ENCODE measurements at places on chromosomes 2 and 18. TPM values are rescaled to one million over a fixed set of nuclear protein-coding genes. Genes with fewer than 3 reads are reported as not detected.

The TFPI gene
- 1,922 TPM for total RNA-seq

The DNAH6 gene
- under 0.01 TPM for total RNA-seq

The CASP8 gene
- total RNA-seq: 9.5 TPM

The TLX2 gene
- not detected for total RNA-seq

The FN1 gene
- total RNA-seq: 305 TPM

The FECH gene
- 36.3 TPM for total RNA-seq

The FBXO15 gene
- 0.20 TPM for total RNA-seq

The DYNAP gene
- not detected for total RNA-seq

The REG1B gene
- not detected for total RNA-seq

The TGFA gene
- 7.8 TPM for total RNA-seq

The GGCX gene
- 24.0 TPM for total RNA-seq

The ATP8B1 gene
- total RNA-seq: 10.5 TPM

The XDH gene
- not detected for total RNA-seq

The MYO7B gene
- under 0.01 TPM for total RNA-seq

The DLX1 gene
- not detected for total RNA-seq

The MREG gene
- 0.40 TPM for total RNA-seq

The KCNK3 gene
- not detected for total RNA-seq

The NEU2 gene
- total RNA-seq: not detected

The TXNDC2 gene
- not detected for total RNA-seq

The VIL1 gene
- total RNA-seq: not detected

The CYTIP gene
- total RNA-seq: not detected

The METTL4 gene
- total RNA-seq: 9.1 TPM

The GALR1 gene
- total RNA-seq: not detected

The SERPINB11 gene
- not detected for total RNA-seq

The ACTG2 gene
- total RNA-seq: not detected

The LYPD6 gene
- 7.5 TPM for total RNA-seq

The NAT8 gene
- not detected for total RNA-seq

The SLC40A1 gene
- 283 TPM for total RNA-seq

The POLE4 gene
- 30.0 TPM for total RNA-seq

The CD8B gene
- total RNA-seq: not detected

The CYP27A1 gene
- 7.1 TPM for total RNA-seq

The IHH gene
- not detected for total RNA-seq

The CRYGC gene
- total RNA-seq: not detected

The PKDCC gene
- 1.5 TPM for total RNA-seq

The GALNT5 gene
- not detected for total RNA-seq

The REG3G gene
- not detected for total RNA-seq

The RAX gene
- not detected for total RNA-seq

The CAPN10 gene
- total RNA-seq: 15.7 TPM

The ALLC gene
- total RNA-seq: not detected

The MAPK4 gene
- not detected for total RNA-seq

Data from lung microvascular endothelial cell (primary cell).